ENCODE measurements at places on chromosomes 1 and 21.

DNA sequence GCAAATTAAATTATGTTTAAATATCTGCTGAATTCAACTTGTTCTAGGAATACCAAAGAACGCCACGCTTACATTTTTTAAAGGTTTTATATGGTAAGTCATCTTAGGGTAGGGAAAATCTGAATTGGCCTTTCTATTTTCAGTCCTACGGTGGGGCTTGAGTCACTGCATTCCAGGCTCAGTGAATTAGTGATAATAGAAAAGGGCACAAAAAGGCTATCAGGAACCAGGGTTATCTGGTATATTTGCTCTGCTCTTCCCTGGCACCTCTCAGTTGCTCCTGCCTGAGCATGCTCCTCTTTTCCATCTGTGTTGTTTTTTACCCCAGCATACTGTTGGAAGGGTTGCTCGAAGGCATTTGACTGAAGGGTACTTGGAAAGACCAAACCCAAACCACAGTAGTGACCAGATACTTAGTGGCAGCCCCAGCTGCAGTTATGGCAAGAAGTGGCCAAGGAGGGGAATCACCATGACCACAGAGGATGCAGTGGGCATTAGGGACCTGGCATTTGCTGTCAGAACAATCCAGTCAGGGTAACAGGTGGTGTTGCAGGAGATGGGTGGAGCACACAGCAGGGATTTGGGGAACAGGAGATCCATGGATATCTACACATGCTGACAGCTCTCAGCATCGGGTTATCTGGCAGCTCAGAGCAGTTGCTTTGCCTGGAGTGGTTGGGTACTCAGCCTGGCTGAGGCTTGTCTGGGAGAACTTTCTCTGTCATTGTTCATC lies 2.3 kb downstream of the OVAAL start:
- DNase-seq, result peak; percentile 62

- no peak for DNase-seq
These were observed 164.7 kb downstream of the NPHP4 start for GRCh38 chr1:5827516-5827915.

GRCh38 chr1:66576645-66577044 lies 42.7 kb downstream of the SGIP1 start:
- no peak for DNase-seq

- DNase-seq, result no peak
These were observed 19.4 kb downstream of the RHBG start for GRCh38 chr1:156388174-156389137.

- peak; percentile 63 for DNase-seq
These were observed 7.3 kb downstream of the KIF21B start for GRCh38 chr1:201016211-201016651.
